ENCODE measurements at places on chromosomes 13 and 19.

DNA sequence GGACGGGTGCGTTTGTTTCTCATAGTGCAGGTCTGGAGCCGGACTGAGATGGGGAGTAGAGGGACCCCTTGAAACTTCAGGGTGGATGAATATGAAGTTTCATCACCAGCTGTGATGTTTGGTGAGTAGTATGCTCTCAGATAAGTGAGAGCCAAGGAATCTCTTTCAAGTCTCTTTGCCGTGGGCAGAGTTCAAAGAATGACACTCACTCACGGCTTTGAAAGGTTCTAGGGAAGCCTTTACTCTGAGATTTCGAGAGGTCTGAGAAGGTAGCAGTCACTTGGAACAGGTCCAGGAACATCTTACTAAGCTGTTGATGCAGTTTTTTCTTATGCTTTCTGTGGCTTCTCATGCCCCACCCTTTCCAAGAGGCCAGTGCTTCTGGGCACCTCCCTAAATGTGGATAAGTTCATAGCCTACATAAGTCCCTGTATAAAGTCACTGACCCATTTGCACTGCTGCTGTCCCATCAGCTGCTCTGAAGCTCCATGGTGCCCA lies at the start of gene IGFL2:
Gene IGFL2, plus strand, starts transcription at position 448 of the 498 bp plus-strand sequence. Its CDS starts 41 bp downstream, at position 489.
- no peak for DNase-seq

- no peak for DNase-seq
These were observed 7.2 kb upstream of the SERTM1 start for GRCh38 chr13:36666477-36667229.

DNA sequence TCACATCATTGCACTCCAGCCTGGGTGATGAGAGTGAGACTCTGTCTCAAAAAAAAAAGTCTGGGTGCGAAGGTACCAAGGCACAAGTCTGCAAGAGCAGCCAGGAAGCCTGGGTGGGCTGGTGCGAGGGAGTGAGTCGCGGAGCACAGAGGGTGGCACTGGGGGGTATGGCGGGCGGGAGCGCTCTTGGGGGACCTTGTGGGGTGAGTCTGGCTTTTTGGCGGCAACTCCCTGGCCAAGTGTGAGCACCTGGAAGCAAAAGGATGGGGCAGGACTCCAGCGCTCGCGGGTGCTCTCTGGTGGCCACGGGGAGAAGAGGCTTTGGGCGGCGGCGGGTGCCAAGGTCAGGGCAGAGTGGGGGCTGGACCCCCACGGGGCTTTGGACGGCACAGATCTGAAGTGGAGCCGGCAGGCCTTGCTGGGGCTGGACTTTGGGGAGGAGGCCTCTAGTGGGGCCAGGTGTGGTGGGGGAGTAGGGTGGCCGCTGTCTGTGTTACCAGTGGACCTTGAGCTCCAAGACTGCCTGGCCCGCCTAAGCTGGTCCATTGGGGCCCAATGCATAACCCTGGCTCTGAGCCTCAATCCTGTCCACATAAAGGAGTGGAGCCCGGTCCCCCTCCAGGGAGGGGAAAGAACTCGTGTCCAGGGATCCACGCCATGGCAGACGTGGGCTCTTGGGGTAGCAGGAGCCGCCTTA lies 1.6 kb downstream of the P2RY11 start:
- peak; percentile 90 for DNase-seq

- DNase-seq: no peak
These were observed 543.3 kb downstream of the FGF9 start for GRCh38 chr13:22214184-22214583.

DNA sequence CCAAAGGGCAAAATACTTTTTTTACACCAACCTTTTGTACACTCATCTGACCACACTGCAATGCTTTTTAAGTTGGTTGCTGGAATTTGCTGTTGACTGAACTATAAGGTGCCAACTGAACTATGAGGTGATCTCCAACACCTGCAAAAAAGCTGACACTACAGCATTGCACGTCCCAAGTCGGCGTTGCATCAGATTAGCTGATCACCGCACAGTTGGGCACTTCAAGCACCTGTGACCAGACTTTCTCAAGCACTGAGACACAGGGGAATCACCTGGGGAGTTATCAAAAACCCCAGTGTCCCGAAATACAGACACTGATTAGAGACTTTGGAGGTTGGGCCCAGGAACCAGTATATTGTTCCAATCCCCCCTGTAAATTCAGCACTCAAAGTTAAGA lies 1.1 kb downstream of the NLRP11 start:
- no peak for DNase-seq

DNA sequence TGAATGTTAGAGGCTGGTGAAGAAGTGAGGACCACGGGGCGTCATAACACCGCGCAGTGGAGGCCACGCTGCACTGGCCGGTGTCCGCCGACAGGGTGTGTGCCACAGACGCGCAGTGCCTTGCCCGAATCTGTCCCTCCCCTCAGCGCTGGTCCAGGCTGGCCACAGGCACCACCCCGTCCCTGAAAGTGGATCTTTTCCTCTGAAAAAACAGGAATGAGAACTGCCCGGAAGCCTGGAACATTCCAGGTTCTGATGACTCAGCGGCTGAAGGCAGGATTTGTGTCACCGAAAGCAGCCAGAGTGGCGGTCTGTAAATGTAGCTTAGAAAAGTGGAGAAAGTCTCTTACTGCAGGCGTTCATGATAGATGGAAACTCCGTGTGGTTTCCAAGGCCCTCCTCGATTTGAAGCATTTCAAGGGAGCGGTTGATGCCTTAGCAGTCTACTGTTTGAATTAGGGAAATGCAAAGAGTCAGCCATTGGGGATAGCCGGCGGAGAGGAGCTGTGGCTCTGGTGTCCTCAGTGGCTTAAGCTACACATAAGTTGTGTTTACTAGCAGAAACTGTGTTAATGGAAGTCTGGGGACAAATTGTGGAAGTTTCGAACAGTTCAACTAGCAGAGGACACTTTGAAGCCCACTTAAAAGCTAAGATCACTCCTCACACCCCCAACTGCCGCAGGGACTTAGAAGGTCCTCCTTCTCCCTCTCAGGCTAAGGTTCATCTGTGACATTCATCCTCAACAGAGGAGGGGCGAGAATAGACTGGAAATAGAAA lies 70.8 kb downstream of the NUFIP1 start:
- DNase-seq: peak; percentile 88

GRCh38 chr19:49468746-49469447 lies 5.1 kb upstream of the FLT3LG start:
- peak; percentile 76 for DNase-seq

DNA sequence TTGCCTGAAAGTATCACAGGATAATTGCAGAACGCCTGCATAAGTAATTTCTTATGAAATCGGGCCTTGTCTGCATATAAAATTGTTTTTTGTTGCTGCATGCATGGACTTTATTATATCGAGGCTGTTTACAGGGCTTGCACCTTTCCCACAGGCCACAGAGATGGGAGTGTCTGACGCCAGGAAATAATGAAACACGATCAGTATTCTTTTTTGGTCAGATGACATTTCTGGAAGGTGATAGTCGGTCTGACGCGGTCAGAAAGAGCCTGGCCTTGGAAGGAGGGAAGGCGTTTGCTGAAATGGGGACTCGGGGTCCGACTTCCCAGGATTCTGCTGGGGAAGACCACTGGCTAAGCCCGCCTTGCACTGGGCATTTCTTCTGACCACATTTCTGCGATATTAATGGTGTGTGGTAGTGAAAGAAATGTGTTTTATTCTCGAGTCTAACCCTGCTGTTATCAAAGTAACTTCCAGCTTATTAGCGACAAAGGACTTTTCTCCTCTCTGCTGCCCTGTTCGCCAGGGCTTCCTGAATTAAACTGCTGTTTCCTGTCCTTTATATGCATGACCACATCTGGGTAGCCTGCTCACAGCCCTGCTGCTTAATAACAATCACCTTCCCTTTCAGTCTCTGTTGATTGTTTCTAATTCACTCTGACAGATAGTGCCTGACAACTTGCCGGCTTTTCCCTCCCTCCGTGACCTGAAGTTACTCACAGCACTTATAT lies 11.6 kb upstream of the ZNF536 start:
- no peak for DNase-seq

GRCh38 chr13:111121506-111121905 lies 6.4 kb downstream of the ARHGEF7 start:
- no peak for DNase-seq

- no peak for DNase-seq
These were observed 26.4 kb downstream of the MYO9B start for GRCh38 chr19:17101686-17102628.

GRCh38 chr19:31378404-31378803 lies 29.2 kb upstream of the TSHZ3 start:
- no peak for DNase-seq

DNA sequence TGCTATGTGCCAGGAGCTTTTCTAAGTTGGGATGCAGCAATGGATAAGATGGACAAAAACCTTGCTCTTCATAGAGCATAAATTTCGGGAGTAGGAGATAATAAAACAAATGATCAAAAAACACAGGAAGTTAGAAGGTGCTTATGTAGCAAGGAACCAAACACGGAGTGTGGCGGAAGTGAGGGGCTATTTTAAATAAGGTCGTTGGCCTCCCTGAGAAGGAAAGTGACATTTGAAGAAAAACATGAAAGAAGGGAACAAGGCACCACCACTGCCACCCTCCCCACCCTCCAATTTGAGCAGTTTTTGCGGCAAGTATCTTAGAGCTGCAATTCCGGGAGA lies 3.2 kb upstream of the GSX1 start:
- peak; percentile 56 for DNase-seq

- no peak for DNase-seq
These were observed at the start of gene CNN1 for GRCh38 chr19:11538232-11539036. CNN1 (plus strand) TSS chr19:11538851; CDS start chr19:11538928, 77 bp downstream.

GRCh38 chr13:63842102-63842501 lies 2426.5 kb upstream of the PCDH20 start:
- DNase-seq: no peak

- peak; percentile 79 for DNase-seq
These were observed 8.2 kb upstream of the MEIS3 start for GRCh38 chr19:47427241-47428176.

DNA sequence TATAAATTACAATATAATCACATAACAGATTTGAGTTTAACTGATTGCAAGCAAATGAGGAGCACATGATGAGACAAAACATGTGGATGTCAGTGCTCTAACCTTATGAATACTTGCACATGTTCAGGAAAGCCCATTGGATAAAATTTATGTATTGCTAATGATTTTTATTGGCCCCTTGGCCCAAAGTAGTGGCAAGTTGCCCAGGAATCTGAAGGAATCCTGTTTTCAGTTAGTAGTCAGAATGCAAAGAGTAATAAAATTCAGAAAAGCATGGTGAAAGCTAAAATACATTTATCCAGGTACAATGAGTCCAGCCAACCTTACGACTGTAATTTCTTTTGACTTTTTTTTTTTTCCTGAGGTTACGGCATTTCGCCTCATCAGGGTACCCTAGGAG lies 1539.4 kb downstream of the EFNB2 start:
- DNase-seq: no peak

DNA sequence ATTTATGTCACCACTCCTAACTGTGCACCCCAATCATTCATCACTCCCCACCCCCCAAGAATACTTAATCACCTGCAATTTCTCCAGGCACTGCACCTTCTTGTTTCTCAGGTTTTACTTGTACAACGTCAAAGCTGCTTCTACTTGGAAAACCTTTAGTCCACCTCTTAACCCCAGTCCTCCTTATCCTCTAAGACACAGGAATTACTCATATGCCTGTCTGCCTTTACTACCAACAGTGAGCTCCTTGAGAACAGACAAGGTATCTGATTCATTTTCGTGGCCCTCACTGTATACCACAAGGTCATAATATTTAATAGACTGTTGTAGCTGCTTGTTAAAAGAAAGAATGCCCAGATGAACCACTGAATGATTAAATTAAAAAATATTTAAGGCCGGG lies 21.0 kb upstream of the NDFIP2 start:
- DNase-seq: no peak

- no peak for DNase-seq
These were observed 136.4 kb downstream of the URI1 start for GRCh38 chr19:30078381-30078910.

DNA sequence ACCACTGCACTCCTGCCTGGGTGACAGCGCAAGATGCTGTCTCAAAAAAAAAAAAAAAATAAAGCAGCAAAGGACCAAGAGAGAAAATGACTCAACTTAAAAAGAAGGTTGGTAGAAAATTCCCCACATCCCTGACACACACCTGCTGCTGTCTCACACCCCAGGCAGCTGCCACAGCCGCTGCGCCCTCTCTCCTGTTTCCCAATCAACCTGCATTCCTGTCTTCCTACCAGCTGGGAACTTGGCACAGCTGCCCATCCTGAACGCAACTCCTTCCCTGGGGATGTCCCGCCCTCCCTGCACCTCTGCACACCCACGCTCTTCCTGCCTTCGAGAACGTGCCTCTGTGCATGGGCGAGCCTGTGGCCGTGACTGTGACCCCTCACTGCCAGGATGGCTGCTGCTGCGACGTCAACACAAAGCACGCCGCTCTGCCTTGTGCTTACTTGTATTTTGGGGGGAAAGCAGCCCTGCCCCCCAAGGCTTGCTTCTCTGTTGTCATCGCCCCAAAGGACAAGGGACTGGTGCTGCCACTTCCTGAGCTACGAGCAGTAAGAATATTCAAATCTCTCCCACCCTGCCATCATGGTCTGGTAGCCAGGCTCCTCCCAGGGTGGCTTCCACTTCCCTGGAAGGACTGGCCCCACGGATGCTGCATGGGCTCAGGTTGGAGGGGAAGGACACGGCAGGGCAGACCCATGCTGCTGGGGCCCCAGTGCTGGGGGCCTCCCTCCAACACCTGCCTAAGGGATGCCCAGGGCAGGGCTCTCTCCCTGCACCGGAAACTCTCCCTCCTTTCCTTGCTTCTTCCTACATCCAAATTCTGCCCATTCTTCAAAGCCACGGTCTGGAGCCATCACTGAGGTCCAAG lies 20.7 kb downstream of the SH3GL1 start:
- DNase-seq: no peak

DNA sequence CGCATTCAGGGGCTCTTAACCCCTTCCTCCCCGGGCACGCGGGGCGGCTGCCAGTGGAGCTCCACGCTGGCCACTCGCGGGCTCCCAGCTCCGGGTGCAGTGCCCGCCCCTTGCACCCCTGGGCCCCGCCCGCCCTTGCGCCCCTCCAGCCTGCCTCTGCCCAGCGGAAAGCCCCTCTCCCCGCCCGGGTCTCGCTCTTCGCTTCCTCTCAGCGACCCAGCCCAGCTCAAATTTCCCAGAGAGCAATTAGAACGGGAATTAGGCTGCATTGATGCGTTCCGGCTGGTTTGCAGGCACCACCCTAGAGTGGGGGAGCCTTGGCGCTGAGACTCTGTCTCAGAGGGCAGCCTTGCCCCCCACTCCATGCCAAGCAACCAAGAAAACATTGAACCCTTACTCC lies 1.8 kb upstream of the GSX1 start:
- DNase-seq: no peak

DNA sequence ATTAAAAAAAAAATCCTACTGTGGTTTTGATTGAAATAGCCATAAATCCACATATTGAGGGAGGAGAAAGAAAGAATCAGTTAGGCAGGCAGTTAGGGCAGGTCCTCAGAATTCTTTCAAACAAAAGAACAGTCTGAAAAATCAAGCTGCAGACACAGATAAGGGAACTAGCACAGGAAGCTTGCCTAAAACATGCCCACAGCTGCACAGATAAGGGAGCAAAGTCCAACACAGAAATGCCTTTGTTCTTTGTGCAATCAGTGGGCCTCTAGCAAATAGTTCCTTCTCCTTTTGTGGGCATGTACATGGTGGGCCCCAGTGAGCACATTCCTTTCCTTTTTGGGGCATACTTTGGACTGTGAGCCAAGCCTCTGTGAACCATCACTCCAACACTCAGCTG lies 42.7 kb downstream of the UTP14C start:
- no peak for DNase-seq
